ENCODE measurements at places on chromosomes 5 and 9.

- no peak for DNase-seq
Measured at GRCh38 chr5:158654415-158654814, 445.3 kb downstream of the EBF1 start.

GRCh38 chr9:104993291-104993963 is 65.5 kb upstream of the ABCA1 start:
- DNase-seq, result peak; percentile 72

- no peak for DNase-seq
Measured at GRCh38 chr5:169350016-169350415, 49.1 kb upstream of the SLIT3 start.

GRCh38 chr5:179964015-179964414 is 56.3 kb upstream of the TBC1D9B start:
- DNase-seq, result no peak

- peak; percentile 28 for DNase-seq
Measured at GRCh38 chr9:130990978-130991777, 17.8 kb upstream of the LAMC3 start.

DNA sequence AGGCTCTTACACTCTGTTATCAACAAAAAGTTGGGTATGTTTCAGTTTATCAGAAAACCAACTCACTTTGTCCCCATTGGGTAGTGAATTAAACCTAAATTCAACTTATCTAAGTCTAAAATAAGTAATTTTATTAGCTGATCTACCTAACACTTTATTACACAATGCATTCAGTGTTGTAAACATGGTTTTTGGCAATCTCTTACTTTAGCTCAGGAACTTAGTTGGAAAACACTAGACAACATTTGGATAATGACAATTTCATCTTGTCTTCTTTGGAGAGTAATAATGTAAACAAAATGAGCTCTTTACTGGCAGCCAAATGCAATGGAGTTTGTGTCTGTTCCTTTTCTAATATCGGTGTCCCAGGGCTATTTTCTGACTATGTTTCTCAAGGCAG is 33.0 kb downstream of the FGF10 start:
- DNase-seq, result peak; percentile 28

- peak; percentile 99 for DNase-seq
Measured at GRCh38 chr9:107637421-107638420, 148.2 kb upstream of the KLF4 start.

DNA sequence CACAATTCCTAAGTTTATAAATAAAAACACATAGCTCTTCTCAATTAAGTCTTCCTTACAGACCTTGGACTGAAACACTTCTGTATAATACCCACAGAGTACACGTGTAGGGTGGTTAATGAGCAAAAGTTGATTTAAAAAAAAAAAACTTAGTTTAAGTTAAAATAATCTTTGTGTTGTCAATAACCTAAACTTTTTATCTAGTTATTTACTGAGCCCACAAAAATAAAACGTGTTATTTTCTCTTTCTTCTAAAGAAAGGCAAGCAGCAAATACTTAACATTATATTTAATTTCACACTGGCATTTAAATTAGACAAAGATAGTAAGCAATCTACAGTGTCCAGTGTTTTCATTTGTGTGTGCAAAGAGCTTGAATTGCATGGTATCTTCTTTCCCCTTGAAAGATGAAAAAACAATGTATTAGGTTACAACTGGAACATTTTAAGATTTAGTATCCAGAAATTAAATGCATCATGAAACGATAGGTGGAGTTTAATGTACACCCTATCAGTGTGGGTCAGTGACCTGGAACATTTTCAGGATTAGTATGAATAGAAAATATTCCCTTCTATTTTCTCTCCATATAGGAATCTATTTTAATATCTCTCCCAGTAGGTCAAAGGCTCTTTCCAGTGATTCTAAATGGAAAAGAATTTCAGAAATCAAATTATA is 1014.8 kb downstream of the NR2F1-AS1 start:
- DNase-seq, result no peak

DNA sequence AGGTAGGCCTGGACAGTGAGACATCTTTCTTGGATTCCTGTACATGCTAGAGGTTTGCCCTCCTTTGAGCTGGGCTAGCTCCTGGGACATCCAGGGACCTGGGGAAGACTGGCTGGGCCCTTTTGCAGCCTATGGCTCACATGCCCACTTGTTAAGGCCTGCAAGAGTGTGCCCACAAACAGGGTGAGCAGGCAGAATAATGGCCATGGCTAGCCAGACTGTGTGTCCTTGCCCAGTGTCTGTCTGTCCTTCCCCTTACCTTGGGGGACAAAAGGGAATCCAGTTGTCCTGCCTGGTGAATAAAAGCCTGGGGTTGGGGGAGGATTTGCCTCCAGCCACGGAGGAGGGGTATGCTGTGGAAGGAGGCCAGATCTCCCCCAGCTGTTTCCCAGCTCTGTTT is 13.0 kb upstream of the CXXC5 start:
- no peak for DNase-seq

- no peak for DNase-seq
Measured at GRCh38 chr5:76986825-76987526, 34.1 kb downstream of the CRHBP start.

DNA sequence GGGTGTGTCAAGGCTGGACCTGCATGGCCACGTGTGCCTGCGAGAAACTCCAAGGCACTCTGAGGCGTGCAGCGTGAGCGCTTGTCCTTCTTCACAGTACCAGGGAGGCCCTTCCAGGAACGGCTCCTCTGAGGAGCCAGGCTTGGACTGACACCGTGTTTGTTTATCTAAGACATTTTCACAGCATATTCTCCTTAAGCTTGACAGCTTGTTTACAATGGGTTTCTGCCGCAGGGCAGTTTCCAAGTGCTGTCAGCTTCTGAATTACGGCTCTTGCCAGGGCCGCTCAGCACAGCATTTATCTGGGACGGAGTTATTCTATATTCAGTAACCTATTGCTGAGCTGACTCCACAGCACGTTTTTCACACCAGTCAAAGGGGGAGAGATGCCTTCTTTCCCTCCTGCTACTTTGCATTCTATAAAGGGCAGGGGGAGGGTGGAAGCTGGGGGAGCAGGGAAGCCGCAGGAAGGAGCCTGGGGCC is 98.4 kb downstream of the LMNB1 start:
- DNase-seq, result peak; percentile 74

DNA sequence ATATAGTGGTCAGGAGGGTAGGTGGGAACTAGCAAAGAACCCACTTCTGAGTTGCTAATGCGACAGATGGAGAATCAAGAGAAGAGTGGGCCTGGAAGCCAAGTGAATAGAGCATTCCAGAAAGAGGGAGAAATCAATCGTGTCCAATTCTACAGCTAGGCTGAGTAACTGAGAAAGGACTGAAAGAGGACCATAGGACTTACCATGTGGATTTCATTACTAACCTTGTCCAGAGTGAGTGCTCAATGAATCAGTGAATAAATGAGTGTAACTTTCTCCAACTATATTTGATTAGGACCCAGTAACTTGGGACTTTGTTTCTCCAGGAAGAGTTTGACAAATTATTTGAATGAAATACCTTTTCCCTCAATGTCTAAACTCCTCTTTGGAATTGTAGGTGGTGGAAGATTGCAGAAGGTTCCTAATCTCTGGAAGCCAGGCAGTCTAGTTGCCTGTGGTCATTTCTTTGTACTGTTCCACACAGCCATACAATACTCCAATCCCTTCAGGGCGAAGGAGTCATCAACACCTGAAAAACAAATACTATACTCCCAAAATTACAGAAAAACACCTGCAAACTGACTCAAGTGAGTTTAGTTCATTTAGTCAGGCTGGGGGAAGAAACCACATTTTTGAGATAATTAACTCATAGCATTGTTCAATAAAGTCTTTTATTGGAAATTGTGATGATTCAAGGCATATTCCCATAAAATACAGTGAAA is 2.6 kb upstream of the F2RL1 start:
- no peak for DNase-seq

DNA sequence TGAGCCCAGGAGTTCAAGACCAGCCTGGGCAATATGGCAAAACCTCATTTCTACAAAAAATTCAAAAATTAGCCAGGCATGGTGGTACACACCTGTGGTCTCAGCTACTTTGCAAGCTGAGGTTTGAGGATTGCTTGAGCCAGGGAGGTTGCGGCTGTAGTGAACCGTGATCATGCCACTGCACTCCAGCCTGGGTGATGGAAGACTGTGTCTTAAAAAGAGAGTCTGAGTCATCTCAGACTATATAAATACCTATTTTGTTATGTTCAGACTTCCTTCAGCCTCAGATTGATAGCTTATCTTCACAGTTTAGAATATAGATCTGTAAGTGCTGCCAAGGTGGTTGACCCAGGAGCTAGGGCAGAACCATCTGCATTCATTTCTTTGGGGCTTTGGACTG is 1.6 kb upstream of the PAIP2 start:
- no peak for DNase-seq

DNA sequence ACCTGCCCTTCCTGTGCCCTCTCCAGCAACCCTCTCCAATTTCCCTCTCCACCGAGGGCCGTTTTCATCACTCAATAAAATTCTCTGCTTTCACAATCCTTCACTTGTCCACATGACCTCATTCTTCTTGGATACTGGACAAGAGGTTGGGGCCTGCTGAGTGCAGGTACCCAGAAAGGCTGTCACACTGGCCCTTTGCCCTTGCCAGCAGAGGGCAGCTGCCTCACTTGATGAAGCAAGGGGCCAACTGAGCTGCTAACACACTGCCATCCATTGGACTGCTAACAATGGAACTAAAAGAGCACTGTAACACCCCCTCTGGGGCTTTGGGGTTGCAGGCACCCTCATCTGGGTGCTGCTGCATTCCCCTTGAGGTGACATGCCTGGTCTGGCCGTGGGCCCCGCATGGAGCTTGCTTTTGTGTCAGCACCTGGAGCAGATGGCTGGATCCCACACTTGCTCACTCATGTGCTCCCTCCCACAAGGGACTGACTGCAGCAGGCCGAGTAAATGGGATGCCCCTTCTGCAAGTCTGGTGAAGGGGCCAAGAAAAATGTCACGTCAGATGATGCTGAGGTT is 308.1 kb upstream of the ADCY2 start:
- DNase-seq, result no peak

DNA sequence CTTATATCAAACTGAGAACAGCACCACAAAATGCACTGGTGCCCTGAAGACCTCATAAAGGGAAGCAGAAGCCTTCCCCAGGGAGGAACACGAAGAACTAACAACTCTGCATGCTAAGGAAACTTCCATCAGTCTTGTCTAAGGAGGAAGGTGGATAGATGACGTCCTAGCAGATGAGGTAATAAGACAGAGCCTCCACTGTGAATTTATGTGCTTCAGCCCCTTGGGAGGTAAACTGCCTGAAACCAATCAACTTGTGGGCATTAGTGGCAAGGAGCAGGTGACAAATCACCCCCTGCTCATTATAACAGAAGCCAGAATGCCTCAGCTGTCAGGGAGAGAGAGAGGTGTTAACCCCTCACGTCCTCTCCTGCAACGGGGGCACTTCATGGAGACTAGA is 48.9 kb upstream of the SPIN1 start:
- peak; percentile 17 for DNase-seq

GRCh38 chr5:126354012-126354857 is 69.0 kb upstream of the GRAMD2B start:
- DNase-seq, result peak; percentile 83

GRCh38 chr5:19179571-19179970 is 808.4 kb downstream of the CDH18 start:
- DNase-seq, result no peak

DNA sequence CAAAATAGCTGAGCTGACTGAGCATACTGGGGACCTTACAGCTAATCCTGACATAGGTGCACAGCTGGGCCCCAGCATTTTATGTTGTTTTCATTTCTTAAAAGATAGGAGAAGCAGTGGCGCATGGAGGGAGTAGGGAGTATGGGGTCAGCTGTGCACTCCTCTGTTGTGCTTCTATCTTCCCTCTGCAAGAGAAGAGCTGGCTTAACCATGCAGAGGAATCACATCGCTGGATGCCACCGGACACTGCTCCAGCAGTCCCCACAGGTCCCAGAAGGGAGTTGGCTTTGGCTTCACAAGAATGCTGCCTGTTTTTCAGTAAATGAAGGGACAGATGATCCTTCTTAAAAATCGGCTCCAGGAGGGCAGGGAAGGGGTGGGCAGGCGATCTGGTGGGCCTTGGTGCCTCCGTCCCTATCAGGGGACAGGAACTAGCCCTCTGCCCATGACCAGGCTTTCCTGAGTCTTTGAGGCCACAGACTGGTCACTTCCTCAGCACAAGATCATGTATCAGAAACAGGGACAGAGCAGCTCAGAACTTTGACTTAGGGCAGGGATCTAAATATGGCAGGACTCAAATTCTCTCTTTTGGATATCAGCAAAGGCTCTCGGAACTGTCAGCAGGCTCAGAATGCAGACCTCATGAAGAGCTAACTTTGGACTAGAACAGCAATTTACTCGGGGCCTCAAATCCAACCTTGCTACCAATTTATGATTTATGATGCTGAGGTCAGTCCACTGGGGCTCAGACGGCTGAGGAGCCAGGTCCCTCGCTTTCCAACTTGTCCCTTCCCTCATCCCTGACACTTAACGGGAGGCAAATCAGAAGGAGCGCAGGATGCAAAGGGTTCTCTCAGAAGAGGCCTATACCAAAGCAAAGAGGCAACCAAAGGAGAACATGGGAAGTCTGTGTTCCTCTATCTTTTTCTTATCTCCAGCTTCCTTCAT is 47.2 kb downstream of the MARCHF3 start:
- DNase-seq, result no peak

DNA sequence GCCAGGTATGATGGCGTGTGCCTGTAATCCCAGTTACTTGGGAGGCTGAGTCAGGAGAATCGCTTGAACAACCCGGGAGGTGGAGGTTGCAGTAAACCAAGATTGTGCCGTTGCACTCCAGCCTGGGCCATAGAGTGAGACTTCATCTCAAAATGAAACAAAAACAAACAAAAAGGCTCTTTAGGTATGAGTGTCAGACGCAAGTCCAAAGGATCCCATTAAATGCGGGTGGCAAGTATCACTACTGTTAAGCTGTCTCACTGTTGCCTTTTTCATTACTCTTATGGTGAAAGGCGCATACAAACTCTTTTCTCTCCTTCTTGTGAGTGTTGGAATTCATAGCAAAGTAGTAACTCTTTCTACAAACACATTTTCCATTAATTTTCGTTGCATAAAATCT is 688.5 kb upstream of the CHD1 start:
- DNase-seq, result no peak

GRCh38 chr5:45417285-45417998 is 278.7 kb downstream of the HCN1 start:
- no peak for DNase-seq

GRCh38 chr9:83523684-83524083 is 14.5 kb downstream of the FRMD3 start:
- peak; percentile 28 for DNase-seq

DNA sequence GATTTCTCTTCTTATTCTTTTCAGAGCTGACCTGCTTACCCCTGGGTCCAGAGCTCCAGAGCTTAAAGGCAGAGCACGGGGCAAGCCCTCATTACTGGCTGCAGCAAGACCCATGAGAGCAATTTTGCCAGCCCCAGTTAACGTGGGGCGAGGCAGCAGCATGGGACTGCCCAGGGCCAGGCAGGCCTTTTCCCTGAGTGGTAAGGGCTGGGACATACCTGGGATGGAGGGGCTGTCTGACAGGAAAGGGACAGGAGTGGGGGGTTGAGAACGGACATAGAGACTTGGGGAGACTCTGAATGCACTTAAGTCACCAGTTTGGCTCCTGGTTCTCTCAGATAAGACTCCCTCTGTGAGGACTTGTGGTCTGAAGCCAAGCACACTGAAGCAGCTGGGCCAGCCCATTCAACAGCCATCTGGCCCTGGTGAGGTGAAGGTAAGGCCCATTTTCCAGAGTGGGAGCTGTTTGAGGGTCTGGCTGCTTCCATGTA is 26.2 kb downstream of the HMGXB3 start:
- no peak for DNase-seq

Measured in tongue (tissue), 3 donors.